Common myeloid progenitor, CD34-positive (primary cell): ENCODE measurements at places on chromosomes 12 and 14.

DNA sequence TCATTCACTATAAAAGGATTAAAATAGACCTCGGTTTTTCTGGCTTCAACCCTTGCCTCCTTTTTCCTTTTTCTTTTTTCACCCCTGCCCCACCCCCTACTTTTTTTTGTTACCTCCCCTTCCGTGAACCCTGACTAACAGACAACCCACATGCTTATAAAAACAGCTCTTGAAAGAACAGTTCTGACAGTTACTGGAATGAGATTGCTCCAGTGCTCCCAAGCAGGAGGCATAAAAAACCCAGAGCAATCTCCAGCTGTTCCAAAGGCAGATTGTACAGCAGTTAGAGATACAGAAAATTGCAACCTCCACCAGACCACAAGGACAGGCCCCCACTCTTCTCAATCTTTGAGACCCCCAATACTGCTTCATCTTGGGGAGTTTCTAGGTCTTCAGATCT, 29.9 kb upstream of the TMEM260 start:
- DNase-seq: no peak

- DNase-seq: no peak
These were observed 19.5 kb upstream of the GAS2L3 start for GRCh38 chr12:100553936-100554335.

GRCh38 chr12:87660987-87661774, 368.0 kb downstream of the C12orf50 start:
- DNase-seq: no peak

DNA sequence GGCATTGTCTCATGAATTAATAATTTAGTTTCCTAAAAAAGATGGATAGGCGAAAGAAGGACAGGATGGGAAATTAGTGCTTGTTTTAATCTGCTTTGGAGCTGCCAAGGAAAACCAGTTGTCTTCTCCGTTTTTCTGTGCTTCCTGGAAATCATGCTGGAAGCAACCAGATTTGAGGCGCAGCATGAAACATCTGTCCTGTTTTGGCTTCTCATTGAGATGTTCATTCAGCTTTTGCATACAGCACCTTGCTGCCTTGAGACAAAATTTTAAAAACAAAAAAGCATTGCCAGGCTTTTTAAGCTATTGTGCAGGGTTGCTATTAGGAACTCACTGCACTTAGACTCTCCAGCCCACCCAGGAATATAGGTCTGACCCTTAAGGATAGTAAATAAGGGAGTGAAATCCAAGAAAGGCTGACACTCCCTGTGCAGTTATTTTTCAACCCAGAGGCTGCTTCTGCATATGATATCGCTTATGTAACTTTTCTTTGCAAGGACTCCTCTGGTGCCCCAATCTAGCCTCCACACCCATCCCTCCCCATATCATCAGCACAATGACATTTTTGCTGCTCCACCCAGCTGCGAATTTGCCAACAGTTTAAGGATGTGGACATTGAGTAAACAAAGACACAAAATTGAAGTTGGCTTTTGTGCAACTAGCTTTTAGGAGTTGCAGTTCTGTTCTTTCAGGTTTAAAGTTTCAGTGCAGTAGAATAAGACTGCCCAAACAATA, 46.9 kb upstream of the MDM1 start:
- no peak for DNase-seq
